ENCODE measurements at places on chromosomes 5 and 9.
A peak's percentile ranks its signal among the peaks of the same experiment; 100 is the strongest.

DNA sequence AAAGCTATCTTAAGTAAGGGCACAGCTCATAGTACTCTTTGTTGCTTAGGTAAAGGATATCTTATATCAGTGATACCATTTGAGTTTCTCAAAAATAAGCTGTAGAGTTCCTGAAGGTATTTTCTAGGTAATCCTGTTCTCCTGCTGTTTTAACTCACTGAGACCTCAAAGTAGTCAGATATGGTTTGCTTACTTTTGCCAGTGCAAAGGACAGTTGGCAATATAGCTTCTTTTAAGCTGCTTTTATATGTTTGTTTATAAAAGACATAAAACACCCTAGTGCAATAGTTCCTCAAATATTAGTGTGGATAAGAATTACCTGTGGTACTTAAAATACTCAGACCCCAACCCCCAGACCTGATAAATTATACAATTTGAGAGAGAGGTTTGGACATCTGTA, 12.1 kb downstream of the NCBP1 start:
- no peak for DNase-seq

DNA sequence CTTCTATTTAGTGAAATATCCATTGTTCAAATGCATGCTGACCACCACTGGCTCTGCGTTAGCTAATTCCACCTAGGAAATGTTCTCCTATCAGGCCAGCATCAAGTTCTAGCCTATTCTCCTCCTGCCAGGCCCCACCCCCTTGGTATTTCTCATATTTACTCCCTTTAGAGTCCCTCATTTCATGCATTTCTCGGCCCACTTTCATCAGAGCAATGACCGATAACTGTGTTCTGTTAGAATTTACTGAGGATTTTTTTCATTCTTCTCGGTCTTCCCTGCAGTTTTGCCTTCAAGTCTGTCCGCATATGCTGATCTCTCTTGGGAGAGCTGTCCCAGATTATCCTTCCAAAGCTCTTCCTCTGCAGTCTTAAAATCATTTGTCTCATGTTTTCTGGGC, 143.4 kb downstream of the GOLPH3 start:
- DNase-seq, result no peak

- no peak for DNase-seq
These were observed 31.8 kb upstream of the PLCXD3 start for GRCh38 chr5:41542183-41542582.

DNA sequence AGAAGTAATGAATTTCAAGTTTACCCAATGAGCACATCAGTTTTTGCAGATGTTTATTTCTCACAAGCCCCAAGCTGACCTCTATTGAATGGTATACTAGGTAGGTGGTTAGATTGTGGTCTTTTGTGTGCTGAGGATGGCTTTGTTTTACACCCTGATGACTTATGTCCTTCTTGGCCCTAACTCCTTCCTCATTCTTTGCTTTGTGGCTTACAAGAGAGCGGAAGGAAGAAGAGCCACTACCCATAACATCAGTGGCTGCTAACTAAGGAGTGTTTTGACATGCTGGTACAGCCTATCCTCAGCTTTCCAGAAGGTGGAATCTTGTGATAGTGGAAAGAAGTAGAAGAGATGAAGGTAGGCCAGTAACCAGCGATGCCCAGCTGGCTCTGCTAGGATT, 85.7 kb upstream of the NTRK2 start:
- DNase-seq, result no peak

DNA sequence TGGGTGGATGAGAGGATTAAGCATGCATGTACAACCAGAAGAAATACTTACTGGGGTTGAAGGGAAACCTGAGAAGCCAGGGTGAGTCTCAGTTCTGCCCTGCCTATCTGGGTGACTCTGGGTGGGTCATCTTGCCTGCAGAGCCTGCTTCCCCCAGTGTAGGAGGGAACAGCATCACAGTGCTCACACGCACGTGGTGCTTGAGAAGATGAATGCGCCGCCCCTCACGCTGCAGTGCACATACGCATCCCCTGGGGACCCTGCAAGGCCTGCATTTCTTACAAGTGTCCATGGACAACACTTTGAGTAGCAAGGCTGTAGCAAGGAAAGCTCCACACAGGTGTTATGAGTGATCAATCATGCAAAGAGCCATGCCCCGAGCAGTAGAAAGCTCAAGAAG, 18.7 kb upstream of the GABBR2 start:
- no peak for DNase-seq

DNA sequence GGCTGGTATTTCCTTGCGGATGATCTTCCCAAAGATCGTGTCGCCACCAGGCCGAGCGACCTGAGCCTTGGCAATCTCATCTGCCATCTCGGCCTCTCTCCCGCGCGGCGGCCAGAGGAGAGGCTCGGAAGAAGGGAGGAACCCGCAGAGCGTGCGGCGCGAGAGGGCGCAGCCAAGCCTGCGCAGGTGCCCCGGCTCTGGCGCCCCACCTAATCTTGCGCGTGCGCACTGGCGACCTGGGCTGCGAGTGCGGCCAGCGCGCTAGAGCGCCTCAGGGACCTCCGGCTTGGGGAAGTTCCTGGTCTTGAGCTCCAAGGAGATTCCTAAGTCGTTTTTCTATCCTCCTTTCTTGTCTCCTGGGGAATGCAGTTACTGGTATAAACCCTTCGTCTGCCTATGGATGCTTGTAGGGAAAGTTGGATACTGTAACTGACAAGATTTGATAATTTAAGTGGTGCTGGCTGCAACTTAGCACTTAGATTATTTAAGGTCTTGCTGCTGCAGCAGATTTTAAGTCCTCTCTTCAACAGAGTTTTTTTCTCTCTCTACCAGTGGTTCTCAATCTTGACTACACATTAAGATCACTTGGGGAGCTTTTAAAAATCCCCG, at the start of gene HINT1:
TSS of gene HINT1 (minus strand) at position 138 of the 609 bp plus-strand sequence. CDS start at position 87, 51 bp downstream.
- DNase-seq, result peak; percentile 79

DNA sequence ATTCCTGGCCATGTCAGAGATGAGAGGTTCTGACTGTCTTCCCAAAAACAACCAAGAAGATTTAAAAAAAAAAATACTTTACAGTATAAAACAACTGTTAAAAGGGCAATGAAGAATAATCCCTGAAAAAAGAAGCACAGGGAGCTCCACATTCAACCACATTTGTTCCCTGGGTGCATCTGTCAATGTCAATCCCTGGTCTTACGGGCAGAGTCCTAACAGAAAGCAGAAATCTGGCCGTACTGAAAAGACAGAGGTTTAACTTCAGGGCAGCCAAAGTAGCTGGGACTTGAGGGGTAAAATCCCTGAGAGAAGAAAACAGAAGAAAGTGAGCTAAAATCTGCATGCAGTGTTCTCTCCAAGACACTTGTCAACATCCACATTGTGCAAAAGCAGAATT, 76.6 kb downstream of the RICTOR start:
- no peak for DNase-seq

DNA sequence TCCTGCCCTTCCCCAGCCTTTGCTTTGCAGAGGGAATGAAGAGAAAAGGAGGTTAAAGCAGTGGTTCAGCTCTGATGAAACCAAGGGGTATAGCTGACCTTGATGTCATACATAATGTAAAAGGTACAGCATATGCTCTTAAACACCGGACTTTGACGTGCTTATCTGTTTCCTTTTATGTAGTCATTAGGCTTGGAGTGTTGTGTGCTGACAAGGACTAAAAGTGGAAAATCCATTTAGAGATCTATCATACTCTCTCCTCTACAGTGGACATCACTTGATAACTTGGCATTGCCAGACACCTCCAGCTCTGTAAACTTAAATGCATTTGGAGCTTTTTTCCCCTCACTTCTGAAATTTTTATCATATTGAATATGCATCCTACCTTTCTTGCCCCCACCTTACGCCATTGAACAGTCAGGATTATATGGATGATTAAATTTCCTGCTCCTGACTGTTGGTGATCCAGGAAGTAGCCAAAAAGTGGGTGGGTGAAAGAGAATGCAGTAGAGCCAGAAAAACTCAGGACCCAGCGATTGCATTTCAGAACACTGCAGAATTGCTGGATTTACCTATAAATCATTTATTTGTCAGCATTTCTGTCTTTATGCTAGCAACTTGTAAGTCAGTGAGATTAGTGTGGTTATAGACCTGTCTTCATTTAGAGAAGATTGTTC, 4.1 kb downstream of the TNFAIP8 start:
- no peak for DNase-seq

GRCh38 chr9:20256284-20256948, 365.9 kb downstream of the MLLT3 start:
- no peak for DNase-seq

DNA sequence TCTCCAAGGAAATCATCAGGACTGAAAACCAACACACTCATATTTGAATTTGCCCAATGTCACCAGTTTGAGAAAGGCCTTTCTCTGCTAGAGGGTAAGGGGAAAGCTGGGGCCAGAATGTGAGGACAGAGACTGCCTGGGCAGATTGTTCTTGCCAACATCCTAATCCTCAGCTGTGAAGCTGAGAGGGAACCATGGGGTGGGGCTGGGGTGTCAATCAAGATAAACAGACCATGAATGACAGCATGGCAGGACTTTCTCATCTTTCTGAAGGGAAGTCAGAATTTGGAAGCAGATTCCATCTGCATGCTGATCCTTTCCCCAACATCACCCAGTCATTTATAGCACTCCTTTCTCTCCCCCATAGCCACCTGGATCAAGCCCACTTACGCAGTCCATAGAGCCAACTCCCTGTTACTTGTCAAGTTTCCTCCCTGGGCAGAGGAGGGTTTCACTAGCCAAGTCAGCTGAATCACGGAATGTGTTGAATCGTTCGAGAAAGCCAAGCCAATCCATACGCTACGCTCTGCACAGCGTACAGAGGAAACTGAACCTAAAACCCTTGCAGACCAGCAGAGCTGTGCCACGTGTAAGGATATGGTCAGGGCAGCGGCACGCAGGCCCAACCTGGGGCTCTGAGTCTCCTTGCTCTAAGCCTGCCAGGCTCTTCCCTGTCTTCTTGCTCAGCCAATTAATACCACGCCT, 14.9 kb downstream of the GLDC start:
- DNase-seq, result no peak

DNA sequence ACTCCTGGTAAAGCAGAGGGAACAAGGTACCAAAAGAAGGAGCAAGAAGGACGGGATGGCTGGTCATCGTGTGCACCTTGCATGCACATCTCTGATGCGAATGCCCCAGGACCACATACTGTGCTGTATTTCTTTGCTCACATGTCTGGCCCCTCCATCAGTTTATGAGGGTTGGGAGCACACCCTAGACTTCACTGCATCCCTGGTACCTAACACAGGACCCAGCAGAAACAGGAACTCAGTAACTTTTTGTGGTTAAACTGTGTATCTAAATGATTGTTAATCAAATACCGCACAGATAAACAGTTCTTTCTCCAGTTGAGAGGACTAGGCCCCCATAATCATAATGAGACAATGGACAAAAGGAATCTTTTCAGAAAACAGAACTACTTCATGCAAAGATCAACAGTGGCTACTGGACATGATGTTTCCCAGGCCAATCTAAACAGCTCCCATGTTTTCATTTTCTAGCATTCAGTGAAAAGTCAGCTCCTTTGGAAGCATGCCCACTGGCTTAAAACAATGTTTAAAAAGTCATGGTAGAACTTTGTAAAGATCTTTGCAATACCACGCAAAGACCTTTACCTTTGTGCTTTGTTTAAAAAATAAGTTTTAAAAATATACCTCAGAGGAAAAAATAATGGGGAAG, 55.5 kb upstream of the IFNK start:
- no peak for DNase-seq

DNA sequence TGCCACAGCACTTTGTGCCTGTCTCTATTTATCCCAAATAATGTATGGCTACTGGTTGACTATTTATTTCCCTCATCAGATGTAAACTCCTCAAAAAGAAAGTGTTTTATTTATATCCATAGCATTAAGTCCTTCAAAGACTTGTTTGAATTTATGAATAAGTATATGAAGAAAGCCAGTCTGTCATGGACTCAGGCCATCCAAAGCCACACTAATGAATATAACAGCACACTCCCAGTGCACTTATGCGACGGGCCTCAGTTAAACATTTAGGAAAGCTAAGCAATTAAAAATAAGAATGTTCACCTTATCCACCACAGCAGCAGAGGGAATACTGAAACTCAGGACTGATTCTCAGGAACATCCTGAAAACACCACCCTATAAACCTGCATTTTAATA, 77.5 kb downstream of the DENND1A start:
- DNase-seq, result no peak

DNA sequence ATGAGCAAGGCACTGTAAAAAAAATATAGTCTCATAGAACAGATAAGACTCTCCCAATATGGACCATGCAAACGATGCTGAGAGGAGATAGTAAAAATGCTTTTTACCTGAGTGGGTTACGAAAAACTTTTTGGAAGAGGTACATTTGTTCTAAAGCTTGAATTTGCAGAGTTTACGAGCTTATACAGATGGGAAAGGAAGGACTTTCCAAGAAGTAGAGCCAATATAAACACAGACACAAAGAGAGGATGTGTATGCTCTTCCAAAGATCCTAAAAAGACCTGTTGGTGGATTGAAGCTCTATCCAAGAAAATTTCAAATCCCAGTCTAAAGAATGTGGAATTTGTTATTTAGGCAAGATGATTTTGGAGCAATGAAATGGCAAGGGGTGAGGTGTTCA, 127.1 kb upstream of the SLCO6A1 start:
- DNase-seq, result no peak

DNA sequence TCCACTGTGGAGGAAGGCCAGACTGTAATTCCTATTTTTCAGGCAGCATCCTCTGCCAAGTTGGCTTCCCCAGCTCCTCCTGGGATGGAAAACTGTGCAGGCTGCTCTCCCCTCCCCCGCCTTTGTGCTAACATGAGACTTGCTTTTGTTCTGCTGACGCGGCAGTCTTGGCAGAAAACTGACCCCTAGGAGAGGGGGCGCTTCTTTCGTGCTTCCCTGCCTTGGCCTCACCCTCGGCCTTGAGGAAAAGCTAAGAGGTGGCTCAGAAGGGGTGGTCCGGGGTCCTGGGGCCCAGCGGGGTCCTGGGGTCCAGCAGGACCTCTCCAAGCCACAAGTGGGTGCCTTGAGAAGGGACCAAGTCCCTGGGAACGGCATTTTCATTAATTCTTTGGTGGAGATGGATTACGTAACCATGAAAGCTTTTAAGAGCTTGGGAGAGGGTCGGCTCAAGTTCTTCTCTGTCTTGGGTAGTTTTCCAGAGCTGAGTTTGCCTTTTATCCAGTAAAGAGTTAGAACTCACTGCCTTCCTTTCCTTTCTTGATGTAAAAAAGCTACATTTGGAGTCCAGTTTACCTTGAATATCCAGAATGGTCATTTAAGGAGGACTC, 51.0 kb downstream of the SH3PXD2B start:
- DNase-seq, result peak; percentile 84
